Activated T-helper 9 cell treated with anti-CD3 and anti-CD28 coated beads, Interleukin-2, amount 50 U/mL, for 16 hours (primary cell): ENCODE measurements at places on chromosomes 2 and 18.

GRCh38 chr2:143575340-143575739, 446.1 kb downstream of the ARHGAP15 start:
- DNase-seq: no peak

- DNase-seq: no peak
These were observed 15.4 kb downstream of the TEX51 start for GRCh38 chr2:126913881-126914615.

DNA sequence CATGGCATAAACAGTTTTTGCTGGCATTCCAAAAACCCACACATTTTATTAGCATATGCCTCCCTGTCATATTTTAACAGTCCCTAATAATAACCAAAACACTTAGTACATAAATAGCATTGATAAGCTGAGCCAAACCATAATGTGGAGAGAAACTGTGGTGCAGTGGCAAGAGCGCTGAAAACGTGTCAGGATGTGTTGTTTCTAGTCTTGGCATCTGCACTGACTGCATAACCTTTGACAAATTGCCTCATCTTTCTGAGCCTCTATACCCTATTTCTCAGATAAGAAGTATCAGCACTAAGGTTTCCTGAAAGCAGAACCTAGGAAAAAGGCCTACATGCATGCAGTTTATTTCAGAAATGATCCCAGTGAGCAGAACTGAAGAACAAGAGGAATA, 41.4 kb downstream of the RAD51AP2 start:
- no peak for DNase-seq

DNA sequence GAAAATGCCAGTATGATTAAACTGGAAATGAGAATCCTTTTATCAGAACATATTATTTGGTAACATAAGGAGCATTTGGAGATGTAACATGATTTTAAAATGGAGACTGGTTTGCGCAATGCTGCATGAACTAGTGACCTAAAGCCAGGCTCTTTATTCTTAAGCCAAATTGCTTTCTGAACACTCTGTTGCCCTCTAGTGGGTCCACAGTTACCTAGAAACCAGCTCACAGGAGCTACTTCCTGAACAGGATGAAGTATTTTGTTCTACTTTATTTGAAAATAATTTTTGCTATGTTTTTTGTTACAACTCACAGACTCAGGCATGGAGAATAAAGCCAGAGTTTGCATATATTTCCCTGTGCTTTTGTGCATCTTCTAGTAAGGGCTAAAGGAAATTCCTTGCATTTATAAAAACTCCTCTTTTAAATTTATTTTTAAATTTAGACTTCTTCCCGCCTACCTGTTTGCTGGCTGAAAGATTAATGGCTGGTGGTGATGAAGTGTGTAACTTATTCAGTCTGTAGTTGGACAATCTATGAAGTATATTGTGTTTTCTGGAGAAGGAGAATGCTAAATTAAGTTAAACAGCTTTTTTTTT, 146.7 kb downstream of the PARD3B start:
- DNase-seq: no peak

DNA sequence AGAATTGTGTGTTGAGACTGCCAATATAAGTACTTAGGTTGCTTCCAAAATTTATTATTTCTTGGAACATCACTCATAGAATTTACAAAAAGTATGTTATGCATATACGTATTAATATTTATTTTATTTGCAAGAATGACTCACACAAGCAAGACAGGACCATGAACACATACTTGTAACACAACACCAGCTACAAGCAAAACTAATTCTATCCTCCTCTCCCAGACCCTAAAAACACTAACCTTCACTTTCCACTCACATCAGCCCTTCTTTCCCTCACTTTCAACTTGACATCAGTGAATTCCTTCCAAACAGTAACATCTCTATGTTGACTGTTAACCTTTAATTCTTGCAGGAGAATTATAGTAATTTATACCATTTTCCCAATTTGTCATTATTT, 24.3 kb downstream of the OSBPL1A start:
- no peak for DNase-seq

GRCh38 chr18:67354091-67354490, 162.4 kb downstream of the DSEL start:
- DNase-seq: no peak

DNA sequence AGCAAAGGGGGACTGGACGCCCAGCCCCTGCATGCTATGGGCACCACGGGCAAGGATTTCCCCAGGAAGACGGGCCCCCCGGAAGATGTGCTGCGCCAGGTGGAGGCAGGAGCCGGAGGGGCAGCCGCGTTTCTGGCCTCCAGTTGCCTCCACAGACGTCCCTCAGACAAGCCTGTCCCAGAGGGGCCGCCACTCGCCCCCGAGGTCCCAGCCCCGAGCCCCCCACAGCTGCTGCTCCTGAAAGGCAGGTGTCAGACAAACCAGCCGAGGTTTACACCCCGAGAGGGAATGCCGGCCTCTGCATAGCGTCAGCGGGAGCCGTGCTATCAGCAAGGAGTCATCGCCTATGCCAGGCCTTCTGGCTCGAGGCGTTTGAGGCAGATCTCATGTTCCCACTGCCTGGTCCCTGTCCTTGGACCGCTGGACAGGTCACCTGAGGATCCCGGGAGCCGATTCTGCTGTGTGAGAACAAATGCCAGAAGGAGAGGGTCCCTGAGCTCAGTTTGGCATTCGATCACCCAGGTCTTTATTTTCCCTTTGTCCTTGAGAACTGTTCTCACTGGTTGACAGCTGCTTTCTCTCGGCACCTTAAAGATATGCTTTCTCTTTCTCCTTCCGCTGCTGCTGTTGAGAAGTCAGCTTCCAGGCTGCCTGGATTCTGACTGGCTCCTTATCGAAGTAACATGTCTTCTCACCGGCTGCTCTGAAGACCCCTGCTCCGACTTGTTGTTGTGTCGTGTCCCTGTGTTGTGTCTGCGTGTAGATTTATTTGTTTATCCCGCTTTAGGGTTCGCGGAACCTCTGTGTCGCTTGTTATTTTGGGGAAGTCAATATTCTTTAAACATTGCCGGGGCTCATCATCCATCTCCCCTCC, 20.6 kb downstream of the CROCC2 start:
- DNase-seq: no peak

DNA sequence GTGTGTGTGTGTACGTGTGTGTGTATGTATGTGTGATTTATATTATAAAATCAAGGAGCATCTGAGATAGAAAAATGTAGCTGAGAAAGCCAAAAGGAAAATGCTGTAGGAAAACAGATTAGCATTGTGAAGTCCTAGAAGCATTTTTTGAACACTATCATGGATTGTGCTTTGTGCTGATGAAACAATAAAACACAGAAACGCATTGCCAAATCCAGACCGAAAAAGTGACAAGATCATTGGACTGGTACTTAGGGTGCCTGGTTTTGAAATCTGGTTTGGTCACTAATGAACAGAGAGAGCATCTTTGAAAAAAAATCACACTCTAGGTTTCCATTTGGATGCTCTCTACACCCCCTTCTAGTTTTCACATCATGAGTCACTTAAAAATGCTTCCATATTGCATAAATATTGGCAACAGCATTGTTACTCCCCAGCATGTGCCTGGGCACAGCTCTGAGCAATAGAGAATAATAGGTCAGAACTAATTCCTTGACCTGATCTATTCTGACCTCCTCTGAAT, 214.6 kb upstream of the LRRTM1 start:
- DNase-seq: no peak

GRCh38 chr18:58324824-58325480, 280.9 kb downstream of the NEDD4L start:
- DNase-seq: no peak

- no peak for DNase-seq
These were observed 32.9 kb downstream of the UBR3 start for GRCh38 chr2:169860149-169860548.

DNA sequence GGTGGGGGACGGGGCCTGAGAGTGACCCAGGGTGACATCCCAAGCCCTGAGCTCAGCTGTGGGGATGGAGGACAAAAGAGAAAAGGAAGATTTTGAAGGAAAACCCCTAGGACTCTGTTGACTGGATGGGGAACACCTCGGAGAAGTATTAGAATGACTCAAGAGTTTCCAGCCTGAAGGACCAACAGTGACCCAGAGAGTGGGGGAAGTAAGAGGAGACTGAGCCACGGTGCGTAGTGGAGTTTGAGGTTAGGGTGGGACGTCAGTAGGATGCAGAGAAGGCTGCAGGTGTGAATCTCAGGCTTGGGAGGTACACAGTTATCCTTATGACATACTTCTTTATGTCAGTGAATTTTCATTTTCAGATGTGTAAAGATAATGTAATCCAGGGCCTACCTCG, 119.5 kb downstream of the NCK2 start:
- no peak for DNase-seq

DNA sequence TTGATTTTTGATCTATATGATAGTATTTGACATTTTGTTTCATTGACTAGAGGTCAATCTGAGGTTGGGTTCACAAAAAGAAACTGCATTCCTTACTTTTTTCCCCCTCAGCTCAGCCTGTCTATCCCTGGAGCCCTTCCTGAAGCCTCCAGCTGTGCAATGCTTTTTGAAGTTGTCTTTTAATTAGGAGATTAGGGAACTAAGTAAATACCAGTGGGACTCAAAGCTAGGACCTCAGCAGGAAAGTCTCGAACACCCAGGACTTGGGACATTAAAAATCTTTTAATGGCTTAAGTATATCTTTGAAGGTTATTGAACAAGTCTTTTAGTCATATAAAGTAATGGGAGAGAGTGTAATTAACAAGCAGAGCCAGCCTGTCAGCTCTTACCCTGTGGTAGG, 220.2 kb downstream of the PDE11A start:
- DNase-seq: no peak

DNA sequence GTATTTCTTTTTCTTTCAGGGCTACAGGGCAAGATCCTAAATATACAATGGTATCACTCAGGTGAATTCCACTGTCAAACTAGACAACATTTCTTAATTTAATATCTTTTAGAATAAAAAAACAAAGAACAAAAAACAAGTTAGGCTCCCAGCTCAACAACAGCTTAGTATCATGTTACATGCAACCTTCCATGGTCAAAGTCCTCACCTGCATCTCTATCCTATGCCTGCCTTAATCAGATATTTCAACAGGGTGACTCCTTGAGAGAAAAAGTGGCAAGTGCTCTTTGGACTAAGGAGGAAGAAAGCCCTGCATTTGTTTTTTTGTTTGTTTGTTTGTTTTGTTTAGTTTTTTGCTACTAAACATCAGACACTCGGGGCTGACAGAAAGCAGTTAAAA, 50.2 kb downstream of the WDFY1 start:
- no peak for DNase-seq

DNA sequence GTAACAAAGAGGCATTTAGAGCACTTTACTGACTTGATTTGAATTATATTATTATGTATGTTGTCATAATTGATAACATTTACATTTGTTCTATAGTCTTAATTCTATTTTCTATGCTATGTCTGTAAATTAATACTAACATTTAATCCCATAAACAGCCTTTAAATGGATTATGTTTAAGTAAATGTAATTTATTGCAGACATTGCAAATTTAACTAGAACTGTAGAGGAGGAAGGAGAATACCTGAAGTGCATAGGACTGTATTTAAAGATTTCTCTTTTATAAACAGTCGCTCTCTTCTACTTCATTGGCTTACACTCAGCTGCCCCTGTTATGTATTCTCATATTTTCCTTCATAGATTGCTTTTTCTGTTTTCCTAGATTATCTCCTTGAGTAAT, 92.4 kb downstream of the SPAG16 start:
- no peak for DNase-seq

DNA sequence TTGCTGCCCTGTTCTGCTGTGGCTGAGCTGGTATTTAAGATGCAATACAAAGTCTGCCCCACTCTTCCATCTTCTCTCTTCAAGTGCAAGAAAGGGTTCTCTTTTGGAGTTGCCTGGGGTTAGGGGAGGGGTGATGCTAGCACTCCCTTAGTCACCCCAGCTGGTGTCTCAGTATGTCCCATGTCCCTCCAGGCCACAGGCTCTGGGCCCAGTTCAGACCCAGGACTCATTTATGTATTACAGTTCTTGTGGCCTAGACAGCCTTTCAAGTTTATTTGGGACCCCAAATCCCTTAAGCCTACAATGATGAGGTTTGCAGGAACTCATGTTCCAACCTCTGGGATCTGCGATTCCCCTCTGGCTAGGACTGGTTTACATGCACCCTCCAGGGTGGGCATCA, 47.2 kb upstream of the CCDC141 start:
- no peak for DNase-seq

DNA sequence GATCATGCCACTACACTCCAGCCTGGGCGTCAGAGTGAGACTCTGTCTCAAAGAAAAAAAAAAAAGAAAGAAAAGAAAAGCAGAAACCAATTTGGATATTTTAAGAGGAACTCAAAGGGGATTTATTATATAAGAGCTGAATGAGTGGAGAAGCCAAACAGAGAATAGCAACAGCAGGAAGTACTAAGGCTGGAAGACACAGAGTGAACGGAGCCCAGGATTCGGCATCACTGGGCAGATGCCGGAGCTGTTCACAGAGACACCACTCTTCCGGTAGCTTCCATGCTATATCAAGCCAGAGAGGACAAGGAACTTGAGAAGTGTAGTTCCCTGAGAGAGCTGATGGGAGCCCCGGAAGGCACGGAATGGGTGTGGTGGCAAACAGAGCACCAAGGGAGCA, 47.0 kb upstream of the CABLES1 start:
- no peak for DNase-seq

DNA sequence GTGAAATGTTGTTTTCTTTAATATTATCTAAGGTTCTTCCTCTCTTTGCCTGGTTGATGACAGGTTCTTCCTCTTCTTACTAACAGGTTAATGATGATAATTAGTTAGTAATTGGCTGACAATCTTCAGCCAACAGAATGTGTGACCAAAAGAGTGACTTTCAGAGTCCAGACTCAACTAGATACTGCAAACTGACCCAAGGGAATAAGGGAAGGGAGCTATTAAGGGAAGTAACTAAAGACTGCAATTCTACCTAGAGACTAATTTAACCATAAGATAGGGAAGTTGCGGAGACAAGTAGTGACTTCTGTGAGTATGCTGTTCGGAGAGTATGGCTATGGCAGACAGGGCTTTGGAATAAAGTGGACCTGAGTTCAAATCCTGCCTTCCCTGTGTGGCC, 127.3 kb upstream of the TACR1 start:
- DNase-seq: no peak

- DNase-seq: no peak
These were observed 62.0 kb downstream of the GLI2 start for GRCh38 chr2:120797421-120798221.

DNA sequence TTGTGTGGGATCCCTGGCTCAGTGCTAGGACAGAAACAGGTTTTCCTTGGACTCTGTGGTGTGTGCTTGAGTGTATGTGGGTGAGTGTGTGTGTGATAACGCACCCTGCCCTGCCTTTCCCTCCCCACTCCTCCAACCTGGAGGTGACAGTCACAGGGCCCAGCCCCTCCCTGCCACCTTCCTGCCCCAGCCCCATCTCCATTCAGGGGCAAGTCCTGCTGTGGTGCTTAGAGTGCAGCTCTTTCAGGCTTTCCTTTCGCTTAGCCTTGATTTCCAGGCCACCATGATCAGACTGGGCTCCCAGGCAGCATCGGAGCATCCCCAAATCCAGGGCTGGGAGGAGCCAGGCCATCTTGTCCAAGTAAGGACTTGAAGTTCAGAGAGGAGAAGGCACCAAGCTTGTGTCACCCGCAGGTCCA, 185.2 kb downstream of the ZFP36L2 start:
- no peak for DNase-seq

DNA sequence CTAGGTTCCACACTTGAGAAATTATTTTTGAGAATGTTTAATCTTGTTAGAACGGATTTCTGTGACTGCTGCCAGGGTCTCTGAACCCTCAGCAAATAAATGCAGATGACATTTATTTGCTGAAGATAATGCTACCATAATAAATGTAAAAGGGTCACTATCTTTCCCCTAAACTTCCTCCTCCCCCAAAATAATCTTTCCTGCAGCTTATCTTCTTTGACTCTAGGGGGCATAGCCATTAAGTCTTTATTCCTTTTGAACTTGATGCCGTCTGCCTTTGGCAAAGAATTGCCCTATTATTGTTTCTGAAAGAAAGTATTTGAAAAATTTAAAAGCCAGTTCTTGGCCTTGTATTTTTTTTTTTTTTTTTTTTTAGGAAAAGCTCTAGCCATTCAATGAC, 63.6 kb upstream of the ACSL3 start:
- DNase-seq: no peak
